ENCODE measurements at places on chromosomes 2 and 18.

- DNase-seq, result no peak
Measured at GRCh38 chr2:15780234-15780633, 160.1 kb upstream of the MYCN start.

- DNase-seq, result no peak
Measured at GRCh38 chr2:209425471-209426071, 1.7 kb downstream of the MAP2 start.

DNA sequence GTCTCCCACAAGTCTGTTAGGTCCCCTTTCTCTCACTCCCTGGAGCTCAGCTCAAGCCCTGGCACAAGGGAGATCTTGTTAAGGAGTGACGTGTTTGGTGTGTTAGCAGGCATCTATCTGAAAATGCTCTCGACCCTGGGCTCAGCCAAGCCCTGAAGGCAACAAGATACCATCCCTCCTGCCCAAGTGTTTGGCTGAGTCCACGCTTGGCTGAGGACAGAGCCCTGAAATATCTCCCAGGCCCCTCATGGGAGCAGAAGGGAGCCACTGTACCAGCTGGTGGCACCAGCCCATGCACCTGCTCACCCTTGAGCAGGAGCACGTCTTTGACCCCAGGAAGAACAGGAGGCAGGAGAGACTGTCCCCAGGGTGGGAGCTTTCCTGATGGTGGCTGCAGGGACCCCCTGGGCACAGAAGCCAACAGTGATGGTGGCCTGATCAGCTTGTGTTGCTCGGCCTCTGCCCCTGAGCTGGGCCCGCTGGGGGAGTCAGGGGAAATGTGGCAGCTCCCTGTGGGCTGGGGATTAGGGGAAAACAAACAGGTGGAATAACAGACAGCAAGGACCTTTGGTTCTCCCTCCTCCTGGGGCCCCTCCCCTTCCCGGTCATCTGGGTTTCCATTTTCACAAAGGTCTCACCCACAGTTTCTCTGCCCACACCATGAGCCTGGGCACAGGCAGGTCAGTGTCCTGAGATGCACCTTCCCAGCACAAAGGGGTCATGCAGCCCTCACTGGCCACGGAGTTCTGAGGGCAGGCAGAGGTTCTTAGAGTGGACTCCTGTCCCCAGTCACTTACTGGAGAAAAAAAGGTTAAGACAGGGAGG lies 91.6 kb downstream of the RHOB start:
- no peak for DNase-seq

GRCh38 chr18:37544217-37544616 lies 21.4 kb downstream of the CELF4 start:
- DNase-seq, result no peak

GRCh38 chr2:215870088-215870490 lies 143.3 kb downstream of the MREG start:
- DNase-seq, result no peak

DNA sequence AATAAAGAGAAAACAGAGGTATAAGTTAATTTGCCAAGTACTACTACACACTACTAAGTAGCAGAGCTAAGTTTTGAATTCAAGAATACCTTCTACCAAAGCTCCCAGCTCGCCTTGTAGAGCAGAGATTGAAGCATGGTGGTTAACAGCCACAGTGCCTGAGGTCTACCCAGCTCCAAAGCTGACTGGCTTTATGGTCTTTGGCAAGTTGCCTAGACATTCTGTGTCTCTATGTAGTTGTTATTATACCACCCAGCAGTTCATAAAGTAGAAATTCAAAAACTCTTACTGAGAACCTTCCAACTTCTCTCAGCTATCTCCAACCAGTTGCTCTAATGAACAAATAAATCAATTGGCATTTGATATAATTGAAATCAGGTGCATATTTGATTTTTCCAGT lies 87.8 kb downstream of the PDE11A start:
- DNase-seq, result no peak

GRCh38 chr2:41856946-41857345 lies 190.9 kb upstream of the PKDCC start:
- no peak for DNase-seq

- DNase-seq, result peak; percentile 23
Measured at GRCh38 chr2:241965931-241966412, 96.4 kb downstream of the RTP5 start.

GRCh38 chr18:31572368-31572767 lies 19.3 kb upstream of the TTR start:
- no peak for DNase-seq

DNA sequence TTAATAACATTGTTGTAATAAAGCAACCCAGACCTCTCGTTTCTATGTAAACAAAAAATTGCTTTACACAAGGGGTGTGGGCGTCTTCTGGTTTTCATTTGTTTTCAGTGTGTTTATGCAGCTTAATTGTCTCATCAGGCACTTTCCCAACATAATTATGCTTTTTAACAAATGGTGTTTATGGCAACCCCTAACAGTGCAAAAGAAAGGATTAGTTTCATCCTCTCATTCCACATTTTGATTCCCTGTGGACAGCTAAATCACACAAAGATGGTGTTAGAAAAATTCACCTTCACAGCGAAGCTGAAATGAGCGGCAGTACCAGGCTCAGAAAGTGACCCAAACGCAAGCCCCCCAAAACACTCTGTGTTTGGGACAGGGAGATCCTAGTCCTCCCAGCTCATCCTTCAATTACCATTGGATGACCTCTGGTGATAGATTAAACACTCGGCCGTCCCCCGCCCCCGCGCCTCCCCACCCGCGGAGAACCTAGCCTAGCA lies 724 bp downstream of the FTCDNL1 start:
- DNase-seq, result no peak
